ENCODE measurements at places on chromosomes 12 and 14.

- no peak for DNase-seq
These were observed 5.1 kb downstream of the MBIP start for GRCh38 chr14:36315159-36315853.

DNA sequence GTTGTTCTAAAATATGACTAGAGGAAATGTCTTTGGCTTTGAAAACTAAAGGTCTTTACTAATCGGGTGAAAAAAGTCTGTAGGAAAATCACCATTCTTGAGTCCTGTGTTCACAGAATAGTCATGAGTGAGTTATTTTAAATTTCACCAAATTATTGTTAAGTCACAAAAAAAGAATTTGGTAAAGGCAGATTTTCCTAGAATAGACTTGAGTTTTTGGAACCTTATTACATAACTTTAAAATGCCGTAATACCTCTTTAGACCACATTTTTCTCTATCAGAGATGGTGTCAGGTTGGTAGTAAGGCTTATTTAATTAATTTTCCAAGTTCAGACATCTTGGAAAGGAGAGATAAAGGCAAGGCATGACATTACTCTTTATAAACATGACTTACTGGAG is 184.7 kb upstream of the GARIN2 start:
- DNase-seq, result no peak

DNA sequence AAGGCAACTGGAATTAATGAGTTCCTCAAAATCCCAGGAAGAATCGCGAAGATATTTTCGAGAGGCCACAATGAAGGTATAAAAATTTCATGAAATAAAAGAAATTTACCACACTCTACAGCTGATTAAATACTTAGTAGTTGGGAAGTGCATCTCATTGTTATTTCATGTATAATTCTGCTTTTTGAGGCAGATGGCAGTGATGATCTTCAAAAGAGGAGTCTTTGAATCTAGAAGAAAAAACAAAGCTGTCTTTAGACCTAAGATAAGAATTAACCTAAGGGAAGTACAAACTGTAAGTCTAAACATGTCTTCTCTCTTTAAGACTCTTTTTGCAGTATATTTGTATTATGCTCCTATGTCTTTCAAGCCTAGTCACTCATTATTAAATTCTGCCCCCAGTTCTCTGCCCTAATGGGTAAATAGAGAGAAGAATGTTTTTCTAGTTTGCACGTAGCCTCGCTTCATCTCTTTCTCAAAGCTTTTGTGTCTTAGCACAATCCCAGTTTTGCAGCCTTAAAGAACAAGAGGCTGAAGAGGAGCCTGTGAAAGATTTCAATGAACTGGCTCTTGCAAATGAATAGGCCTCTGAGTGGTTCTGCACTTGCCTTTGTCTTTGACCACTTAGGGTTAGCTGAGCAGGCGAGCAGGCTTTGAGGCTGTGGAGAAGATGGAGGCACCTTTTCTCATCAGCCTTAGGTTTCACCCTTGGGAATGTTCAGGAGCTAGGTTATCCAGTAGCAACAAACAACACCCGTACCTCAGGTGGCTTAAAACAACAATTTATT is 32.7 kb downstream of the CFAP54 start:
- no peak for DNase-seq

GRCh38 chr12:32921397-32921796 is 24.8 kb upstream of the PKP2 start:
- DNase-seq, result no peak

DNA sequence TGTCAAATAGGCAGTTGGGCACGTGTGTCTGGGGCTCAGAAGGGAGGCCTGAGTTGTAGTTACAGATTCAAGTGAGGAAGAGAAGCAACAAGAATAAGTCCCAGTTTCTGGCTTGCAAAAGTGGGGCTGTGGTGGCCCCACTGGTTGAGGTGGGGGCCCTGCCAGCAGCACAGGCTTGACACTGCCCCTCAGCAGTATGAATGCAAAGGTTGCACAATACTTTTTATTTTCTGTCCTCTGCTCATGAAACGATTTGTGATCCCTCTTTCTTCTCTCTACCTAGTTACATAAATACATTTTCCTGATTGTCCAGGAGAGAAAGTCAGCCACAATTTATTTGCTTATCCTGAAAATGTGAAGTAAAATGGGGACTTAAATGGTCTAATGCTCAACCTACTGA is 577.8 kb downstream of the AACS start:
- no peak for DNase-seq

DNA sequence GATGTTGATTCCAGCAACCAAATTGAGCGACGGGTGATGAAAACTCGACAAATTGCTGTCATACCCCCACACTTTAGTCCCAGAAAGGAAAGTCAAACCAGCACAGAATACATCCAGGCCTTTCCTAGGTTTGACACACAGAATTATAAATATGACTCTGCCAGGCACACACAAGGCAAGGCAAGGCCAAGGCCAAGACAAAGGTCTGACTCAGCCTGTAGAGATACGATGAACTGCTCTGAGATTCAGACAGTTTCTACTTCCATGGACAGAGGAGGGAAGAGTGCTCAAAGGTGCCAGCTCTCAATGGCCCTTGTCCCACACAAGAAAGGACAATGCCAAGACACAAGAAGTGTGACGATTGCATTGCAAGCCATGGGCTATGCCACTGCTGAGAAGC is 880.2 kb upstream of the TMEM132C start:
- no peak for DNase-seq

DNA sequence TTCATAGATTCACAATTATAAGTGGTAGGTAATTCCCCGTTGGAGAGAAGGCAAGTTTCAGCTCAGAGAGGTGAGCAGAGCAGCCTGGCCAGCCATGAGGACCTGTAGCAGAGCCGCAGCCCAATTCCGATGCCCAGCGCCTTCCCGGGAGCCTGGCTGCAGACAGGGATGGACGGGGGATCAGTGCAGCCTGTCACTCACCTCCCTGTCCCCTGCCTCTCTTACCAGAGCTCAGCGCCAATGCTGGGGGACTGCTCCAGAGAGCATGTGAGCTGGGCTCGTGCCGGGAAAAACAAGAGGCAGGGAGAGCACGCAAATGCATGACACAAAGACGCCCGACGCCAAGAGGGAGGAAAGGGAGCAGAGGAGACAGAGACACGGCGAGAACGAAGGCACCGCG is 231.9 kb downstream of the BCL11B start:
- peak; percentile 71 for DNase-seq

DNA sequence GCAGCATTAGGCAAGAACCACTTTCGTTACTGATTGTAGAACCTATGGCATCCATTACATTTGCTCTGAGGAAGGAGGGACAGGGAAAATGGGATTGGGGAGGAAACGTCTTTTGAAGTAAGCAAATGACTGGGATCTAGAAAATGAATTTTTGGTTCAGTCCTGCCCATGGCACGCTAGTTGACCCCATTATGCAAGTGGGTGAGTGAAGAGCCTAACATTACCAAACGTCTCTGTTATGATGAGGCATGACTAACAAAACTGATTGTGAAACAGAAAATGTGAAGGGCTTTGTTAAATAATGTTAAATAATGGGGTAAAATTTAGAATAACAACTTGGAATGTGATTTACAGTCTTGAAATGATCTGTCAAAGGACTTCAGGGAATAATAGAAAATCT is 38.9 kb downstream of the CPSF2 start:
- DNase-seq, result no peak

GRCh38 chr14:80477388-80478160 is 266.3 kb upstream of the DIO2 start:
- DNase-seq, result no peak

DNA sequence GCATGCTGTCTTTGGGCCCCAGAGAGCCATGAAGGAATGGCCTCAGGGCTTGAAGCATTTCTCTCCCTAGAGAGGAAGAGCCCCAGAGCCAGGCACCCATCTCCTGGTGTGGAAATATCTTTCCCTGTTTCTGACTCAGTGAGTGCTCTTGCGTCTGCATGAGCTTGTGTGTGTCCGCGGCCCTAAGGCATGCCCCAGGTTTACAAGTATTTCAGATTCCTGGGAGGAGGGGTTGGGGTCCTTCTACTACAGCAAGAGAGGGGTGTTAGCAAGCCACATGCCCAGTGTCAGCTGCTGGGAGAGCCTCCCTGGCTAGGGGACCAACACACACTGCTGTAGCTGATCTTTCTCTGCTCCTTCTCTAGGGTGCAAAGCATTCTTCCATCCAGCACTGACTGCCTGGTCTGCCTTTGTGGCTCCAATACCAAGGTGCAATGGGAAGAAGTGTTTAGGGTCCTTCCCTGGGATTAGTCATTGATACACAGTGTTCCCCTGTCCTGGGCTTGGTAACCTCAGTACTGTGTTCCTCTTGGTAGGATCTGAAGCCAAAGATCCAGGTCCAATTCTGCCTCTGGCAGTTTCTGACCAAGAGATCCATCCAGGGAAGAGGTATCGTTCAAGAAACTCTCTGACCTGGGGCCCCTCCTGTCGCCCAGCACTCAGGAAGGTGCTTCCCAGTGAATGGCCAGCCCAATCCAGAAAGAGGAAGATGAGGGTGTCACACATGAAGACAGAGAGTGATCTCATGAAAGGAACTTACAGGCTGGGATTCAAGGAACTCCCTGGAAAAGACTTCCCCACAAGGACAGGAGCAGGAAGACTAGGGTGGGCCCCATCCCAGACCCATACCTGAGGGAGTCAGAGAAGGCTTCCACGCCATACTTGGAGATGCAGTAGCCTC is 3.1 kb downstream of the RDH16 start:
- peak; percentile 46 for DNase-seq

DNA sequence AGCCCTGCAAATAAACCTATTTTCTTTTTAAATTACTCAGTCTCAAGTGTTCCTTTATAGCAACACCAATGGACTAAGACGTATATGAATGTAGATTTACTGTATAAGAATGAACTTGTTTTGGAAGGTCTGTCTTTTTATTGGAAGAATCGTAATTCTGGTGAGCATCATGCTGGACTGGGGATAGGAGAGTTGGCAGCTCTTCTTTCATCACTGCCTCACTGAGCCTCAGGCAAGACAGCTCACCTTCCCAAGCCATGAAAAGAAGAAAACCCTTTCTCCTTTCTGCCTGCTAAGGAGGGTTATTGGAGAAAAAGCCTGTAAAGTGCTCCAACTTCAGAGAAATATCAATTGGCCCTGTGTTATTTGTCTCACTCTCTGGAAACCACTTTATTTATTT is 9.1 kb upstream of the RNF34 start:
- no peak for DNase-seq

- no peak for DNase-seq
These were observed 31.3 kb upstream of the SMUG1 start for GRCh38 chr12:54220092-54220557.

- DNase-seq, result no peak
These were observed 181.5 kb upstream of the ARHGAP5 start for GRCh38 chr14:31895646-31896045.

DNA sequence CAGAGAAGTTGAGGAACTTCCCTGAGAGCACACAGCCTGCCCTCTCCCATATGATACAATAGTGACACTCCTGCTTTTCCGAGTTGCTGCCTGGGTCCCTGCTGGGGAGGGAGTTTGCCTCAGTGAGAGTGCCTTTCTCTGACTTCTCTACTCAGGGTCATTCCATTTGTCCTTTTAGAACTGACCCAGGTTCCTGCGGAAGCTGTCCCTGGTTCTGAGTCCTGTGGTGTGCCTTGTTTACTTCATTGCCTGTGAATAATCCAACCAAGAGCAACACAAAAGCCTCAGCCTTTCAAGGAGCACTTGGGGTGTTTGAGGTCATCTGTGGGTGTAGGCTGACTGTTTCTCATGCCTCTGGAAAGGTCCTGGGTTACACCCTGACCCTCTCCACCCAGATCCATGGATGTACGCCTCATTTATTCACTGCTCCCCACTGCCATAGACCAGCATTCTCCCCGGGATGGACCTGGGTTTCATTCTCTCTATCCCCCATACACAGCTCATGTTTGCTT is 13.6 kb downstream of the SERPINA1 start:
- peak; percentile 58 for DNase-seq

DNA sequence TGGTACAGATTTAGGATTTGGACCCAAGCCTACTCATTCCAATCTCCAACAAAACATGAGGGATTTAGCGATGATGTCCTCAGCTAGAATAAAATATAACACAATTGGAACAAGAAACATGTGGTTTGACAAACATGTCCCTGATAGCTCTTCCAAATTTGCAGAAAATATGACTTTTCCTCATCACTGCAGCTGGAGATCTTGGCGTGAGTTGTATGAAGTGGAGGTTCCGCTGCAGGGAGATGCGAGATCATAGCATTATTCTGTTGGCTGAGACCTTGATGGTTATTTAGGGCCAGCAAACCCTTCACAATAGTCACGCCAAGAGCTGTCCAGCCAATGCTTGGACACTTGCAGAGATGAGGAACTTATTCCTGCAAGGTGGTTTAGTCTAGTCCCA is 413.4 kb upstream of the TBX3 start:
- no peak for DNase-seq

DNA sequence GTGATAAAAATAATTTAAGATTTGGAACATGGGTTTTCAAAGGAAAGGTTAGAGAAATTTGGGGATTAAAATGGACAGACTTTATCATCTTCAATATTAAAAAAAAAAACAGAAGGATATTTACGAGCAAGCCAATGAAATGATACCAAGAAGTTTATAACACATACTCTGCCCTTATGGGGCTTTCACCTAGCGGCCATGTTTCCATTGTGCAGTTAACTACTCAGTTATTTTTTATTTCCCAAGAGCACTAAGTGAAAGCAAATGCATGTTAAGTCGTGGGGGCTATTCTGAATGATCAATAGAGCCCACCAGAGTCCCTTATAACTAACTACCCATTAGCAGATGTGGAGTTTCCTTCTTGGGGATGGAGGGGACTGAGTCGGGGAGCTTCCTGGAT is 53.9 kb downstream of the ETV6 start:
- DNase-seq, result no peak

DNA sequence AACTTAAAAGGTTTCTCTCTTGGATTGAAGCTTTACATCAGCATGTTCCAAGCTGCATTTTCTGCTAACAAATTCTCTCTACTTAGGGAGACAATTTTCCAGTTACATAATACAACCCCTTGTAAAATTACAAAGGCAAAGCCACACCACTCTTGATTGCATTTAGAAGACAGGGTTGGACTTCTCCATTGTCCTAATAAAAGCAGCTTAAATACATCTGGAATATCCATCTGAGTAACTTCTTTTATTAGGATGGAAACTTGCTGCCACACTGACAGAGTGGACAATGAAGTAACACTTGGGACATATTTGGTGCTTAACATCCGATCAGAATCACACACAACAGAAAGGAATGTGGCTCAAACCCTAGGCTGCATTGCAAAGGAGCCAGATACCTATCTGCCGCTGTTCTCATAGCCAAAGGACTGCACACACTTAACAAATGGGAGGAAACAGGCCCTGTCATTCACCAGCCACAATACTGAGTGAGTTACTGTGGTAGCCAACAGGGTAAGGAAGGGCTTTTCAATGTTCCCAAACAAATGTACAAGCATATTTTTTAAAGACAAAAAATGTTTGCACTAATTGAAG is 157.2 kb downstream of the PAX9 start:
- DNase-seq, result no peak

GRCh38 chr12:81084811-81085350 is 7.0 kb downstream of the ACSS3 start:
- DNase-seq, result no peak
